ENCODE measurements at places on chromosomes 1 and 21.
A peak's percentile ranks its signal among the peaks of the same experiment; 100 is the strongest.

DNA sequence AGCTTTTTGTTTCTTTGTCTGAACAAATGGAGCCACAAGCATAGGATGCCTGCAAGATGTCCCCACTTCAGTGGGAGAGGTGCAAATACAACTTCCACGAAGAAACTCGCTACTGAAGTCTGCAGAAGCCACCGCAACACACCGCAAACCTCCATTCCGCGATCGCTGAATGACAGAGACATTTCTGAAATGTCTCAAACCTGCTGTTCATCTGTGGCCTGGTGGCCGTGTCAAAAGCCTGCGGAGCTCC is 1.0 kb downstream of the TP53BP2 start:
- DNase-seq: no peak

GRCh38 chr1:167083871-167084270 is 6.3 kb downstream of the GPA33 start:
- no peak for DNase-seq

DNA sequence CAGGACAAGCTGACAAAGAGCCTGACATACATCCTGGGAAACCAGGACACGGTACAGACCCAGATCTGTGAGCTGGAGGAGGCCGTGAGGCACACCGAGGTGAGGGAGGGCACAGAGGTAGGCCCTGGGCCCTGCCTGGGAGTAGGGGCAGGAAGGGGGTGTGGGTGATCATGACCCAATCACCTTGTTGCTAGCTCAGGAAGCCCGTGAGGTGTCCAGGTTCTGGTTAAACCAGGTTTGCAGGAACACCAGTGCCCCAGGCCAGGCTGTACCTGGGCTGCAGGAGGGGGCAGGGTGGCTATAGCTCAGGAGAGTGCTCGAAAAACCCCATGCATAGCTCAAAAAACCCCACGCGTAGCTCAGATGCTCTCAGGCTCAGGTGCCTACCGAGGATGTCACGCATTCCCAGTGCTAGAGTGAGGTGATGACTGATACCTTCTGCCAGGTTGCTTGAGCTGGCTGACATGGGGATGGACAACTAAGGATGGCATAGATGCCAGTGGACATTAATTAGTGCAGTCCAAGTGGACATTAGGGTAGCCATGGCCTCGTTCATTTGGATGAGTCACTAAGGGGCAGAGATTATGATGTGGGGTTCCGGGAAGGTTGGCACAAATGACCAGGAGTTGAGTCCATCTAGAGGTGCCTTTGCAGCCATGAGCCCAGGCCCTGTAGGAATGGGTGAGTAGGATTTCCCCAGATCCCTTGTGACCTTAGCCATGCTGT is 3.7 kb downstream of the TRIM46 start:
- no peak for DNase-seq

GRCh38 chr1:11237356-11237755 is 25.0 kb downstream of the MTOR start:
- no peak for DNase-seq

GRCh38 chr1:83693427-83694126 is 305.4 kb downstream of the TTLL7 start:
- no peak for DNase-seq

- no peak for DNase-seq
Measured at GRCh38 chr1:14970115-14970798, 183.3 kb upstream of the TMEM51 start.

DNA sequence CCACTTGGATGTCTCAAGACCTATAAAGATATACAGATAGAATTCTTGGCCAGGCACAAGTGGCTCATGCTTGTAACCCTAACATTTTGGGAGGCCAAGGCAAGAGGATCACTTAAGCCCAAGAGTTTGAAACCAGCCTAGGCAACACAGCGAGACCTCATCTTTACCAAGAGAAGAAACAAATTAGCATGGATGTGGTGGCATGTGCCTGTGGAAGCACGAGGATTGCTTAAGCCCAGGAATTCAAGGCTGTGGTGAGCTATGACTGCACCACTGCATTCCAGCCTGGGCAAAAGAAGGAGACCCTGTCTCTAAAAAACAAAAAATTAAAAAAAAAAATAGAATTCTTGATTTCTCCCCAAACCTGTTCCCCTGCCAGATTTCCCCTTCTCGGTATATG is 8.3 kb downstream of the ASAP3 start:
- DNase-seq: no peak

DNA sequence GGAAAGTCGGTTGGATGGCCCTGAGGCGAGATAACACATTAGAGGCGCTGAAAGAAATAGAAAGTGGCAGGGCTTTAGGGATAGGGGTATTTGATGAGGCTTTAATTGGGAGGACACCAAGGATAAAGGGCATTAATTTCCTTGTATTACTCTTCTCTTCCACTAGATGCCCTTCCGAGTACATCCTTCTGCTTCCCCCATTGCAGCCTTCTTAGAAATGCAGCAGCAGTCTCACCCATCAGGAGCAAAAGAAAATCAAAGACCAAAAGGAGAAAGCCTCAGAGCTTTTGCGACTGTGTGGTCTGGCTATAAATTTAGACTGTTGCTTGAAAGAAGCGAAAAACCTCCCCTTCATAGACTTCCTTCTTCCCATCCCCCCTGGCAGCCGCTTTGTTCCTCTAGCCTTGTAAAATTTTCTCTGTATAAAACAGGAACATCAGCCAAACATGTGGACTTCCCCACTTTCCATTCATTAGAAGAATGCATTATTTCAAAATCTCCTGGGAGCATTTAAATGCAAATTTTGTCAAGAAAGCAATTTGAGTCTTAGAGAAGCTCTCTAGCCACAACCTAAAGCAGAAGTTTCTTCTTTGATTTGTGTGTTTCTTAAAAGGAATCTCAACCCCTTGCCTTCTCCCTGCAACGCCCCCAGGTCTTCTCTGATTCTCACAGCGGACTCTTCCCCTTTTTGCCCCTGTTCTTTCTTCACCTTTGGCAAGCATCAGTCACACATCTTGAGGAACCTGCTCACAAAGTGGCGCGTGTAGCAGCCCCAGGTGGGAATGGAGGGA is 76.6 kb downstream of the NDUFS5 start:
- DNase-seq: no peak

- DNase-seq: no peak
Measured at GRCh38 chr1:29245876-29246275, 9.6 kb downstream of the PTPRU start.

DNA sequence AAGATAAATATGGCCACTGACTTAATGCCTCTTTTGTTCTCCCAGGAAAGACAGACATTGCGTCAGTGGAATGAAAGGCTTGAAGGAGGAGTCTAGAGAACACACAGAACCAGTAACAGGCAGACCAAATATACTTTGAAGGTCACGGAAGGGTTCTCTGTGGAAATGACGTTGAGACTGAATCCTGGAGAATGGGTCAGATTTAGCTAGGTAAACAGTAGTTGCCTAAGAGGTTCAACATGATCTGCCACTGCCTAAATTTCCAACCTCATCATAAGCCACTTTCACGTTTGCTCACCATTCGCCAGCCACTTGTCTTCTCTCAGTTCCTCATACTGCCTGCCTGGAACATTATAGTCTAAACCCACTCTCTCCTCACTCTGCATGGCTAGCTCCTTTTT is 20.5 kb downstream of the PLA2G4A start:
- no peak for DNase-seq

DNA sequence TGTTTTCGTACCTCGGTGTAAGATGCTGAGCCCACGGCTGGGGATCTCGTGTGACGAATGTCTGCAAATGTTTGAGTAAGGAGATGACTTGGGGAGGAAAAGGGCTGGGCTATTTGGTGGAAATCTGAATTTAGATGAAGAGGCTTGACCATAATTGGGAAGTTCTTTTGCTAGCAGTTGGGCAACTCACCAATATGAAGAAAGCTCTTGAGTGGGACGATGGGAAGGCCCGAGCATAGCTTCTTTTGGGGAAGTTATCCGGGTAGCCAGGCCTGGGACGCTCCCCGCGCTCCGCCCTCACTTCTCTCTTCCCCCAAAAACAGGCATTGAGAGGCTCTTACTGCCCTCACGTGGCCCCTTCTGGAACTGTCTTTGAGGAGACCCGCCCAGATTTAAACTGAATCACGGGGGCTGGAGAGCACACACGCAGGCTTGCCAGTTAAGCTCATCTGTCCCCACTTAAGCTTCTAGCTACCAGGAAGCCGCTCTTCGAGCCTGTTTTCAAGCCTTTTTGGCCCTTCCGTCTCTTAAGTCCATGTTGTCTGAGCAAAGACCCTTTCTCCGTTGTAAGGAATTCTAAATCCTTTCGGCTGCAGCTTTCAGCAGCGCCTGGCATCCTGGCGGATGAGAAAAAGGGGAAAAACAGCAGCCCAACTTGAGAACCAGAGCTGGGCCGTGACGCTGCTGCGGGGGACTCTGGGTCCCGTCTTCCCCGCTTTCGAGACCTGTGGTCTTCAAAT is 93.1 kb downstream of the NID1 start:
- peak; percentile 81 for DNase-seq

DNA sequence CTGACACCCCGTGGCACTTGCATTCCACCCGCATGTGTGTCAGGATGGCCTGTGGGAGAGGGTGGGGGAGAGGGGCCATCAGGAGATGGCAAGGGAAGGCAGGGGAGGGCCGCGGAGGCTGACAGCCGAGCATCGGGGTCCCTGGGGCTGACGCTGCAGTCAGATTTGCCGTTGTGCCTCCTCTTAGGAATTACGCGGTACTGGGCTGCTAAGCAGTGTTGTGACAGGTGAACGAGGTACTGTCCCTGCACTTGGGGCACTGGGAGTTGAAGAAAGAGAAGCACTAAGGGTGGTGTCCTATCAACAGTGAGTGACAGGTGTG is 22.5 kb downstream of the WNT4 start:
- DNase-seq: no peak

GRCh38 chr1:56017336-56017735 is 562.0 kb downstream of the PLPP3 start:
- DNase-seq: no peak

DNA sequence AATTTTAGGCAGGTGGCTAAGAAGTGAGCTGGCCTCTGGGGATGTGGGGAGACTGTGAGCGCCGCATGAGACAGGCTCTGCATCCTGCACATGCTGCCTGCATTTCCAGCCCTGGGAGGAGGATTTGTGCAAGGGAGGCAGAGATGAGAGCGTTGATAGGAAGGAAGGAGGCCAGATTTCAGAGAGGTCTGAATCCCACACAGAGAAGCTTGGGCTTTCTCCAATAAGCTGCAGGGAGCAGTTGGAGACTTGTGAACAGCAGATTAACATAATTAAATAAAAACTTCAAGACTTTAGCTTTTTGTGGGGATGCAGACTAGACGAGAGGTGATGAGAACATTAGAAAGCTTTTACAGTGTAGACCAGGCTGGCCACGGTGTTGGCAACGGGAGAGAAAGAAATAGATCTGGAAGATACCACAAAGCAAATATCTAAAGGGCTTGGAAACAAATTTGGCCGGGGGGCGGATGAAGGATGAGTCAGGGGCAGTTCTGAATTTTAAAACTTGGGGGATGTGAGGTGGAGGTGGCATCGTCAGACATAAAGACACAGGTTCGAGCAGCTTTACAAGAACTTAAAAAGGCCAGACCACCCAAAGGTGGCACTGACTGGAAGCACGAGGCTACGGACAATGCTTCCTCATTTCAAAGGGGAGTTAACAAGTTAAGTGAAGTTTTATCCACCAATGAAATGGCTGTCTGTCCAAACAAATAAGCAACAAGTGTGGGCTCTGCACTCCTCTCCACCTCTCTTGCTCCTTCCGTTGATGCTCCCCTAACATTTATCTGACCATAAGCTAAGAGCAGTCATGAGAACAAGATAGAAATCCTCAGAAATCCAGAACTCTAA is 57.0 kb downstream of the HIVEP3 start:
- DNase-seq: no peak

GRCh38 chr1:193019442-193020026 is 39.6 kb downstream of the UCHL5 start:
- peak; percentile 60 for DNase-seq

DNA sequence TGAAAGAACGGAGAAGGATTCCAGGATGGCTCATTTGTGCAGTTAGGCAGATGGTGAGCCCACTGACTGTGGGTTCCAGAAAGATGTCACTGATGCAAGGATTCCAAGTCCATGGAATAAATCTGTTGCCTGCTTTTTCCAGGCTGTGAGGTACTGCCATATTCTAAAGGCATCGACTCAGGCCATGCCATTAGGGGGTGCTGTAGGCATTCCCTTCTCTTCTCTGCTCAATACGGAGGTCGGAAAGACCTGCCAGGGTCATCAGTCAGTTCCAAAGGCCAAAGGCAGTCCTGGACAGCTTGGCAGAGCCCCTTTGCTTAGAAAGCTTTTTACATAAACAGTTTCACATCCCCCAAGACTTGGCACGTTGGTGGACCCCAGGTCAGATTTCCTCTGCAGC is 31.7 kb upstream of the TMEM125 start:
- no peak for DNase-seq

GRCh38 chr1:228809621-228810394 is 74.5 kb downstream of the RHOU start:
- no peak for DNase-seq

- no peak for DNase-seq
Measured at GRCh38 chr1:58333511-58333910, 213.0 kb downstream of the OMA1 start.

DNA sequence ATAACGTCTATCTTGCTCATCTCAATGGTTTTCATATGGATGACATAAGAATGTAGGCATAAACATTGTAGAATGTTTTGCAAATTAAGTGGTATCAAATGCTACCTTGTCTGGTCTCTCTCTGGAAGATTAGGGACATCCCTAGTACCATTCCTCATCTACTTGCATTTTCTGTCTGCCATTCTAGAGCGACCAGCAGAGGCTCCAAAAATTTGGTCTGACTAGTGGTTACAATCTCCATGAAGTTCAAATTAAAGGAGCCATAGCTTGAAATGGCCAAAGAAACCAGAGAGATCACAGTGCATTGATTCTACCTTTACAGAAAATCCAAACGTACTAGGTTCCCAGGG is 1.1 kb downstream of the CD84 start:
- no peak for DNase-seq

DNA sequence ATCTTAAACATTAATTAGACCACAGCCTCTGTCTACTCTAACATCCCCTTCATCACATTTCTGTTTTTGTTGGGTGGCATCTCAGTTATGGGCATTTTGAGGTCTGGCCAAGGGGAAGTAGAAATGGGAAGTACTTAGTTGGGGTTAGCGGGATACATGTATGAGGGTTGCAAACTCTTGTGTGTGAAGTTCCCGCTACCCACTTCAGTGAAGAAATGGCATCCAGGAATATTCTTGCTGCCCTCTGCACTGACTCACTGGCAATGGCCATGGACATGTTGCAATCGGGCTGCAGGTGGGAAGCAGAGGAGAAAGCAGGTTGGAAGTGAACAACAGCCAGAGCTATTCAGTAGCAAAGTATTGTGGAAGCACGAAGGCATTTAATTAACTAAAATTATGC is 7.4 kb downstream of the CD48 start:
- no peak for DNase-seq

All from NCI-H1048 (cell line).